ENCODE measurements at places on chromosomes 1 and 21. TPM values are rescaled to one million over a fixed set of nuclear protein-coding genes. Genes with fewer than 3 reads are reported as not detected.

Gene TDRD10
- 2.6 TPM for polyA plus RNA-seq

Gene INKA2
- not detected for polyA plus RNA-seq

Gene PROK1
- not detected for polyA plus RNA-seq

Gene PROX1
- polyA plus RNA-seq = not detected

Gene BGLAP
- polyA plus RNA-seq = 1.9 TPM

Gene OXCT2
- not detected for polyA plus RNA-seq

Gene C1orf115
- polyA plus RNA-seq = 70.5 TPM

Gene LIPI
- polyA plus RNA-seq = not detected

GRCh38 chr1:36157973-36158826 is 2.2 kb downstream of the MAP7D1 start:
- no peaks in the 10 kb centered on the region for H3K36me3 ChIP-seq
- H3K4me1 ChIP-seq = no peaks in the 10 kb centered on the region
- peak overlapping the region; percentile 38 for H3K27ac ChIP-seq
- DNase-seq = no peak
- peak overlapping the region; percentile 99 for H3K4me3 ChIP-seq

DNA sequence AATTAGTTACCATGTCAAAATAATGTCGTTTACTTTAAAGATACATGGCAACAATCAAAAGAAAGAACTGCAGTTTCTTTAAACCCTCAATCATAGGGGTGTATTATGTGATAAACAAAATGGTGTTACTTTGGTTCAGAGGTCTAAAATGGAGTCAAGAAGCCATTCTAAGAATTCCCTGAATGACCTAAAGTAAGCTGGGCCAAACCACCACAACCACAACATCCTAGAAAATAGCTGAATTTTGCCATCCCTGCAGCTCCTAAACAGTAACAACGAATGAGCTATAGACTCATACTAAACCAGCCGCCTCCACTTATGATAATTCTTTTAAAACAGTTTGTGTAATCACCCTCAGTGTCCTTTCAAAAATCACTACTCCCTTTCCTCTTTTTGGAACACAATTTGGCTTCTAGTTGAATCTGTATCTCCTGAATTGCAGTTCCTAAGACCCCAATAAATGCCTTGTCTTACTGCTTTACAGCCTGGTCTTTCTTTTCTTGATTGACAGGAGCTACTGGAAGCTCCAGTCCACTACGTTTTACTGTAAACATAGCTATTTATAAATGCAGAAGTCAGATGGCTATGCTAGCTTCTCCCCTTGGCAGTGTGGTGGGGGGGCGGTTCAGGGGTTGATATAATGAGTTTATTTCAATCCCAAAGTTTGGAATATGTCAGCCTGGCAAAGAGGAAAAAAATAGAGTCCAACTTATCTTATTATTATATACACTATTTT is 84.3 kb downstream of the PLPPR4 start:
- H3K4me3 ChIP-seq = no peak overlapping the region
- H3K27me3 ChIP-seq = no peaks in the 10 kb centered on the region
- DNase-seq = no peak
- no peaks in the 10 kb centered on the region for H3K4me1 ChIP-seq

DNA sequence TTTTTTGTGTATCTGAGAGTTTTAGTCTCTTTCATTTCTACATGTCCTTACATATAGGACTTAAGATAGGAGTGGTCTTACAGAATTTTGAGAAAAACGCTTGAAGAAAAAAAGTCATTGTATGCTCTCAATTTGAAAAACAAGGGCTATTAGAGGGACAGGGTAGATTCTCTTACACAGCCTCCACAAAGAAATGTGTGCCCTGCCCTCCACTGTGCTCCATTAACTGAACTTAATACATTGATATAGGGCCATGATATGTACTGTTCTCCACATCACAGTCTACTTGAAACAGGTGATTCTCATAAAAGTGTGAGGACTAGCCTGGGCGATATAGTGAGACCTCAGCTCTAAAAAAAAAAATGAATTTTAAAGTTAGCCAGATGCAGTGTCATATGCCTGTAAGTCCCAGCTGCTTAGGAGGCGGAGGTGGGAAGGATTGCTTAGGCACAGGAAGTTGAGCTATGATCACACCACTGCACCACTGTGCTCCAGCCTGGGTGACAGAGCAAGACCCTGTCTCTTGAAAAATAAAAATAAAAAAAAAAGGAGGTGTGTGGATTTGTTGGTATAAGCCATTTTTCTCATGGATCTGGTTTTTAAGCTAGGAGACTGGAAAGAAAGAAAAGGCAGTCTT is 77.0 kb downstream of the HMCN1 start:
- H3K4me1 ChIP-seq = no peaks in the 10 kb centered on the region
- H3K27ac ChIP-seq = no peak overlapping the region
- H3K4me3 ChIP-seq = no peak overlapping the region
- H3K36me3 ChIP-seq = no peaks in the 10 kb centered on the region
- no peaks in the 10 kb centered on the region for H3K27me3 ChIP-seq

GRCh38 chr21:29018540-29018939 is 609 bp downstream of the RWDD2B start:
- H3K4me1 ChIP-seq = peaks cover 7% of the 10 kb centered on the region
- no peak for DNase-seq
- no peak overlapping the region for H3K27ac ChIP-seq

- H3K36me3 ChIP-seq = no peaks in the 10 kb centered on the region
- H3K27me3 ChIP-seq = no peaks in the 10 kb centered on the region
- DNase-seq = peak; percentile 92
- H3K27ac ChIP-seq = peak overlapping the region; percentile 88
These were observed 80.6 kb upstream of the SLFNL1 start for GRCh38 chr1:41101950-41102607.

- H3K27me3 ChIP-seq = no peaks in the 10 kb centered on the region
These were observed 13.1 kb downstream of the CDC7 start for GRCh38 chr1:91513706-91514105.

- no peaks in the 10 kb centered on the region for H3K4me1 ChIP-seq
- no peak overlapping the region for H3K27ac ChIP-seq
- no peaks in the 10 kb centered on the region for H3K36me3 ChIP-seq
- no peaks in the 10 kb centered on the region for H3K27me3 ChIP-seq
These were observed 2.3 kb downstream of the FAAP20 start for GRCh38 chr1:2192031-2192995.

DNA sequence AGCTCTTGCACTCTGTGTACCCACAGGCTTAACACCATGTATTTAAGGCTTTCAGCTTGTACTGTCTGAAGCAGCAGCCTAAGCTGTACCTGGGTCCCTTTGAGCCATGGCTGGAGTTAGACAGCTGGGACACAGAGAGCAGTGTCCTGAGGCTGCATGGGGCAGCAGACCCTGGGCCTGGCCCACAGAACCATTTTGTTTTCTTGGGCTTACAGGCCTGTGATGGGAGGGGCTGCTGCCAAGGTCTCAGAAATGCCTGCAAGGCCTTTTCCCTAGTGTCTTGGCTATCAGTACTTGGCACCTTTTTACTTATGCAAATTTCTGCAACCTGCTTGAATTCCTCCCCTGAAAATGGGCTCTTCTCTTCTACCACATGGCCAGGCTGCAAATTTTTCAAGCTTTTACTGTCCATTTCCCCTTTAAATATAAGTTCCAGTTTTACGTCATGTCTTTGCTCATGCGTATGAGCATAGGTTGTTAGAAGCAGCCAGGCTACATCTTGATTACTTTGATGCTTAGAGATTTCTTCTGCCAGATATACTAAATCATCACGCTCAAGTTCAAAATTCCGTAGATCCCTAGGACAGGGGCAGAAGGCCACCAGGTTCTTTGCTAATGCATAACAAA is 143.9 kb downstream of the CLEC20A start:
- no peaks in the 10 kb centered on the region for H3K27me3 ChIP-seq
- H3K36me3 ChIP-seq = no peaks in the 10 kb centered on the region
- no peak overlapping the region for H3K4me3 ChIP-seq
- H3K4me1 ChIP-seq = no peaks in the 10 kb centered on the region

- H3K4me1 ChIP-seq = peaks cover 1% of the 10 kb centered on the region
- no peaks in the 10 kb centered on the region for H3K36me3 ChIP-seq
- no peak overlapping the region for H3K27ac ChIP-seq
- H3K27me3 ChIP-seq = no peaks in the 10 kb centered on the region
These were observed 789 bp upstream of the S100A14 start for GRCh38 chr1:153616917-153617311.

DNA sequence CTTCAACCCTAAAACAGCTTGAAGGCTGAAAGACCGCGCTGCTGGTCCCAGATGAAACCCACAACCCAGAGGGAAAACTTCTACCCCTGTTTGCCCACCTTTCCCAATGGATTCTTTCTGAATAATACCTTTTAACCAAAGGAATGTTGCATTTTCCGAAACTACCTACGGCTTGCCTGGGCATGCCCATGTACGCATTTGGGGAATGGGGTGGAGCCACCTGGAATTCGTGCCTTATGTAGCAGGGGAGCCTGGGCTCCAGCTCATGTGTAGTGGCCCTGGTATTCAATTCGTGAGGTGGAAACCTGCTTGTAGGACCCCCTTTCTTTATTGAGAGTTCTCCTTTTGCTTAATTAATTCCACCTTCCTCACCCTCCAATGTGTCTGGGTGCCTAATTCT is 256.6 kb upstream of the RGS18 start:
- no peaks in the 10 kb centered on the region for H3K36me3 ChIP-seq
- H3K4me3 ChIP-seq = no peak overlapping the region
- no peaks in the 10 kb centered on the region for H3K27me3 ChIP-seq
- H3K4me1 ChIP-seq = no peaks in the 10 kb centered on the region
- no peak for DNase-seq

Measured in aorta (tissue), 5 donors.